ENCODE measurements at places on chromosomes 6 and 20.

- DNase-seq = no peak
- no peak overlapping the region for H3K27ac ChIP-seq
- H3K4me3 ChIP-seq = no peak overlapping the region
- H3K4me1 ChIP-seq = no peaks in the 10 kb centered on the region
- H3K27me3 ChIP-seq = no peaks in the 10 kb centered on the region
Measured at GRCh38 chr6:105112577-105112976, 67.2 kb downstream of the POPDC3 start.

DNA sequence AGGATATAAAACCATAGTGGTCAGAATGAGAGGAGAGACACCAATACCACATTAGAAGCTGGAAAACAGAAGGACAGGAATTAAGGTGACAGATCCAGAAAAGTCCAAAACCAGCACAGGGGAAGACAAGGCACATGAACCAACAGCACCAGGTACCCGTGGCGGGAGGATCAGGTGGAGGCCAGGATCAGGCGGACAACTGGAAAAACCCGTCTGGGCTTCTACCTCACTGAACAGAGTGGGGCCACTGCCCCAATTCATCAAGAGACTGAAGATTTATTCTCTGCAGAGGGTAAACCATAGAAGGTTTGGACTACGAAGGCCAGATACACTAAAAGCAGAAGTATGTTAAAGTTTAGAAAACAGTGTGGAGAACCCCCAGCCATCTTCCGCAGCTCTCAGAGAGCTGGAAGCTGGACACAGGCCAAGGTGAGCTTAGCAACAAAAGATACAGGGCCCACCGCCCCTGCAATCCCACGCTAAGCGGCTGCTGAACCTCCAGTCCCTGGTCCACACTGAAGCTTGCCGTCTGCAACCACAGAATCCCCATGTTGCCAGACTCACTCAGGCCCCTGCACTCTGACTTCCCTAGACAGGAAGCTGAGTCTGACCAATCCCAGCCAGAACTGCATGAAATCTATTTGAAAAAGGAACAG, 29.9 kb downstream of the ABHD12 start:
- H3K4me3 ChIP-seq = no peak overlapping the region
- H3K36me3 ChIP-seq = no peaks in the 10 kb centered on the region

- H3K36me3 ChIP-seq = no peaks in the 10 kb centered on the region
- DNase-seq = no peak
- no peak overlapping the region for H3K27ac ChIP-seq
- H3K27me3 ChIP-seq = no peaks in the 10 kb centered on the region
Measured at GRCh38 chr20:11987526-11987925, 69.8 kb downstream of the BTBD3 start.

GRCh38 chr20:19923762-19924161, 93.4 kb upstream of the NAA20 start:
- H3K4me1 ChIP-seq = no peaks in the 10 kb centered on the region
- H3K27me3 ChIP-seq = no peaks in the 10 kb centered on the region
- DNase-seq = no peak
- H3K36me3 ChIP-seq = no peaks in the 10 kb centered on the region

DNA sequence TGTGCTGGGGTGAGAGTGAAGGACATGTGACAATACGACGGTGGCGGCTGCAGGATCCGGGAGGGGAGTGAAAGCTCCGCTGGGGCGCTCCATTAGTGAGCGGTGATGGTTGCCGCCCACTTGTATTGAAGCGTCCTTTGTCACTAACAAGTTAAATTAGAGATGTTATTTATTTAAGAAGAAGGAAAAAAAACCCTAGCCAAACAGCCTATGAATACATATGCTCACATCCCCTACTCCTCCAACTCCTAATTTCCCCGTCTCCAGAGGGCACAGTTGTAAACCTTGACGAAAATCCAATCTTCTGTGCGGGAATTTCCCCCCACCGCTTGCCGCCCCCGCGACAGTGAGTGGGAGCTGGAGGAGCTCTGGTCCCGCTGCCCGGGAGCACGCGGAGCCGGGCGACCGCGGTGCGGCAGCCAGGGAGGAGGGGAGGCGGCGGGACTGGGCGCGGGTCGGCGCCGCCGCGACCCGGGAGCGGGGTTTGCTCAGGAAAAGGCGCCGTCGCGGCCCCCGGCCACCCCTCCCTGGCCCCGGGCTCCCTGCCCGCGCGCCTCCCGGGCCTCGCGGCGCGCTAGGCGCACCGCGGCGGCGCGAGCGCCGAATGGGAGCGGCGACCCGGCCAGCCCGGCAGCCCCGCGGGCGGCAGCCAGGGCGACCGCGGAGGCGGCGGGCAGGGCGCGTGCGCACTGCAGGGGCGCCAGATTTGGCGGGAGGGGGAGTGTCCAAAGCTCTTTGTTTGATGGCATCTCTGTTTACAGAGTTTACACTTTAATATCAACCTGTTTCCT, at the start of gene MYB:
MYB (plus strand) TSS at position 767 of the 791 bp plus-strand sequence. CDS start 206 bp downstream, outside the sequence.
- H3K27me3 ChIP-seq = peaks cover 8% of the 10 kb centered on the region
- no peaks in the 10 kb centered on the region for H3K36me3 ChIP-seq

DNA sequence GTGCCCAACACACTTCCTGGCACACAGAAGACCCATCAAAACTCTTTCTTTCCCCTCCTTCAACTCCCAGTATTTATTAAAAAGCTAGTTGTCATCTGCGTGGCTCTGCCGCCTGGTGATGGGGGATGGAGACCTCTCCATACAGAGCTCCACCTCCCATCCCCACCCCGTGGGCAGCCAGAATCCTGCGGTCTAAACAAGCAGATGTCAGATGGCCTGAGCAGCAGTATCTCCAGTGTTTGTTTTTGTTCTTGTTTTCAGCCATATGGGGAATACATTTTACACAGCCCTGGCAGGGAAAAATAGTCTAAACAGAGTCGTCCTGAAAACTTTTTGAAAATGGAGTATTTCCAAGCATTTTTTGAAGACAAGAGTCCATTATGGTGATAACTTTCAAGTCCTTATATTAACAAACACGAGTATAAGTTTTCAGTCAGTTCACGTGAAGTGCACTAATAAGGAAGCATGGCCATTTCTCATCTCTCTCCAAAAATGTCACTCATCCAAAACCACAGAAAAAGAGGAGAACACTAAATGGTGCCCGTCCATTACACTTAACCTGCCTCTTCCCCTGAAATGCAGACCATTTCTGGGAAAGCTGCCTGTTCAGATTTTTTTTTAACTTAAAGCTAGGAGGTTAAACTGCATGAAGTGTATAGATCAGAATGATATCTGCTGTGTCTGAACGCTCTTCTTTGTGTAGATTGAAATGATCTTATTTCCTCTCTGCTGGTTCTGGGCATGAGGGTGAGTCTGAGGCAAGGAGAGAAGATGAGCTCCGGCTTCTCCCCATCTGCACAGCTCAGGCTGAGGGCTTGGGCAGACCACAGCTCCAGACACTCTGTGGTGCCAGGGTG, 91.0 kb downstream of the TCP11 start:
- H3K27ac ChIP-seq = peak overlapping the region; percentile 89
- no peaks in the 10 kb centered on the region for H3K27me3 ChIP-seq
- H3K36me3 ChIP-seq = no peaks in the 10 kb centered on the region
- peak overlapping the region; percentile 31 for H3K4me3 ChIP-seq

- no peak for DNase-seq
- H3K27me3 ChIP-seq = no peaks in the 10 kb centered on the region
- H3K27ac ChIP-seq = no peak overlapping the region
- no peaks in the 10 kb centered on the region for H3K4me1 ChIP-seq
- no peak overlapping the region for H3K4me3 ChIP-seq
Measured at GRCh38 chr6:110741517-110741916, 73.8 kb downstream of the CDK19 start.

GRCh38 chr6:106383573-106383972, 23.1 kb downstream of the CRYBG1 start:
- no peak for DNase-seq
- H3K4me3 ChIP-seq = no peak overlapping the region
- no peaks in the 10 kb centered on the region for H3K36me3 ChIP-seq
- H3K4me1 ChIP-seq = no peaks in the 10 kb centered on the region
- H3K27me3 ChIP-seq = no peaks in the 10 kb centered on the region
- H3K27ac ChIP-seq = no peak overlapping the region

DNA sequence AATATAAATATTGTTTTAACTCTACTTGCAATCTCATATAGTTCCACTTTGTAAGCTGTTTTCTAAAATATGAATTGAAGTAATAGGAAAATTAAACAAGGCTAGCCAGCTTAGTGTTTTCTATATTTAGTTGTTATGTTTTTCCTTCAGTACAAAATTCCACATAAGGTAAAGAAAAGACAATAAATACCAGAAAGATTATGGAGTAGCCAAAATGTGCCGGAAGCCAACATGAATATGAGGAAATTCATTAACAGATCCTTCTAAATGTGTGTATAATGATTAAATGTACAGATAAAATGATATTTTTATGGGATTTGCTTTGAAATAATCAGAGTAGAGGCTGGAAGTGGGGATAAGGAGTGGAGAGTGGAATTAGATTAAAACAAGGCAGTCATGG, 52.5 kb upstream of the COL21A1 start:
- no peaks in the 10 kb centered on the region for H3K36me3 ChIP-seq
- no peak overlapping the region for H3K27ac ChIP-seq
- H3K4me1 ChIP-seq = no peaks in the 10 kb centered on the region

DNA sequence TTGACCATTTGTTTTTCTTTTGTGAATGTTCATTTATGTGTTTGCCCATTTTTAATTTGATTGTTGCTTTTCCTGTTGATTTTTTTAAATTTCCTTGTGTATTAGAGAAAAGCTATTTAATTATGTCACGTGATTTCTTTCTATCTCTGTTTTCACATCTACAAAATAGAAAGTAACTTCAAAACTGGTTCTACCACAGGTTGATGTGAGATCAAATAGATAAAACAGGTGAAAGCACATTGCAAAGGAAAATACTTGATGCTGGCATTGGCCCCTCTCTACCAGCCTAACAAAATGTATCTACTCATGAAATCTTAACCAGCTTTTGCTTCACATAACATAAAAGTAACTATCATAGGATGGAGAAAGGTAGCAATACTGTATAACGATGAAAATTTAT, 129.2 kb downstream of the TMEM242 start:
- no peak overlapping the region for H3K4me3 ChIP-seq
- no peaks in the 10 kb centered on the region for H3K4me1 ChIP-seq
- peaks cover 39% of the 10 kb centered on the region for H3K36me3 ChIP-seq
- no peak for DNase-seq

- H3K36me3 ChIP-seq = no peaks in the 10 kb centered on the region
- H3K27me3 ChIP-seq = no peaks in the 10 kb centered on the region
- no peak for DNase-seq
- no peak overlapping the region for H3K27ac ChIP-seq
- H3K4me1 ChIP-seq = no peaks in the 10 kb centered on the region
- H3K4me3 ChIP-seq = no peak overlapping the region
Measured at GRCh38 chr20:64236137-64237088, 19.1 kb upstream of the PCMTD2 start.

GRCh38 chr6:137202078-137202477, 17.1 kb downstream of the IFNGR1 start:
- H3K27ac ChIP-seq = no peak overlapping the region
- peaks cover 9% of the 10 kb centered on the region for H3K4me1 ChIP-seq
- H3K4me3 ChIP-seq = no peak overlapping the region
- H3K27me3 ChIP-seq = no peaks in the 10 kb centered on the region
- peaks cover 88% of the 10 kb centered on the region for H3K36me3 ChIP-seq

- H3K36me3 ChIP-seq = no peaks in the 10 kb centered on the region
- H3K4me1 ChIP-seq = no peaks in the 10 kb centered on the region
- no peaks in the 10 kb centered on the region for H3K27me3 ChIP-seq
- no peak overlapping the region for H3K27ac ChIP-seq
- no peak overlapping the region for H3K4me3 ChIP-seq
- no peak for DNase-seq
Measured at GRCh38 chr20:44664131-44664530, 12.6 kb upstream of the ADA start.

DNA sequence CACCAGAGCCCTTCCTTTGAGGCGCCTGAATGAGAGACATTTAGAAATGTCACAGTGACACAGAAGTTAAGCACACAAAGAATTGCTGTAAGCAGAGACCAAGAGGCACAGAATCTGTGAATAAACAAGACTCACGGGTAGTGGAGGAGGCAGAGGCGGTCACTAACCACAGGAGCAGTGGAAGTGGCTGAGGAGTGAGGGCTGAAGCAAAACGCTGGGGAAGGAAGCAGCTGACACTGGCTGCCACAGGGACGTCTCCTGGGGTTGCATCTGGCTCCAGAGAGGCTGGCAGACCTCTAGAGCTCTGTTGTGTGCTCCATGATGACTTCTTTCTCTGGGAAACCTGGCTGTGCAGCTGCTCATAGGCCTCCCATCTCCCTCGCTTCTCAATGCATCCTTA, 65.0 kb upstream of the SLC2A12 start:
- H3K36me3 ChIP-seq = no peaks in the 10 kb centered on the region
- H3K27ac ChIP-seq = no peak overlapping the region

- no peak overlapping the region for H3K4me3 ChIP-seq
- H3K27ac ChIP-seq = no peak overlapping the region
- H3K4me1 ChIP-seq = no peaks in the 10 kb centered on the region
- H3K27me3 ChIP-seq = no peaks in the 10 kb centered on the region
Measured at GRCh38 chr6:56904068-56904467, 50.8 kb upstream of the BEND6 start.

GRCh38 chr20:16528078-16528477, 45.2 kb downstream of the KIF16B start:
- no peak for DNase-seq
- H3K4me1 ChIP-seq = no peaks in the 10 kb centered on the region
- no peak overlapping the region for H3K27ac ChIP-seq
- H3K36me3 ChIP-seq = peaks cover 13% of the 10 kb centered on the region

DNA sequence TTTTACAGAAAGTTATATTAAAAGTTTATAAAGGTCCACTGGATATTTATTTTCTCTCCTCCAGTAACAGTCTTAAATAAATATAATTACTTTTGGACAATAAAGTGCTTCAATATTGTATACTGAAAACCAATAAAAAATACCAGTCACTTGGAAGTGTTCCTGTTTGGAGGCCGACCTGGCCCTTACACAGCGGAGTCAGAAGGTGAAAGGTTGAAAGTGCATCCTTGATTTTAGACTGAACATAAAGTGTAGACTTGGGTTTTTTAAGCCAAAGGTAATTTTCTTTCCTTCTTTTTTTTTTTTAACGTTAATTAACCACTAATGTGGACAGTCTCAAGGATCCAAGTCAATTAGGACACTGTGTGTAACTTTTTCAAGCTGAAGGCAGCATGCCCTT, 152.3 kb upstream of the TBX18 start:
- H3K36me3 ChIP-seq = no peaks in the 10 kb centered on the region
- no peak overlapping the region for H3K4me3 ChIP-seq
- DNase-seq = no peak
- no peaks in the 10 kb centered on the region for H3K27me3 ChIP-seq
- no peak overlapping the region for H3K27ac ChIP-seq
- H3K4me1 ChIP-seq = no peaks in the 10 kb centered on the region

DNA sequence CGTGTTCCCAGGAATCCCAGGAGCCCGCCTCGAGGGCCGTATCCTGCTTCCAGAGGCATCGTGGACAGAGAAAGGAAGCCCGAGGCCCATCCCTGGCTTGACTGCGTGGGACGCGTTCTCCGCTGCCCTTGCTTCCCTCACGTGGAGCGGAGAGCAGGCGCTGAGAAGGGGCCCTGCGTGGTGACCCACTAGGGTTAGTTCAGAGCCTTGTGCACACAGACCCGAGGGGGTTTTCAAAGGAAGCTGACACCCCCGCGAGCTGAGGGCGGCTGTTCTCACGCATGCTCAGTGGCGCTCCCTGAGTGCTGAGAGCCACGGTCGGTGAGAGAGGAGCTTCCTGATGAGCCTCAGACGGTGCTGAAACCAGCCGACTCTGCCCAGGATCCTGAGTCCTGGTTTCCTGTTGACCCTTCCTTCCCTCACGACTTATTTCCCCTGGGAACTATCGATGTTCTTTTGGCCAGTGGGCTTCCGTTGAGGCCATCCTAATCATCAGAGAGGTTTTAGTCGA, 28.9 kb upstream of the CCR6 start:
- H3K27me3 ChIP-seq = no peaks in the 10 kb centered on the region
- H3K27ac ChIP-seq = no peak overlapping the region
- no peak overlapping the region for H3K4me3 ChIP-seq

GRCh38 chr6:75608956-75609533, 7.4 kb downstream of the SENP6 start:
- H3K27ac ChIP-seq = peak overlapping the region; percentile 64
- no peak for DNase-seq
- no peaks in the 10 kb centered on the region for H3K27me3 ChIP-seq
- peaks cover 34% of the 10 kb centered on the region for H3K4me1 ChIP-seq

Data from ascending aorta (tissue), 2 donors.